M059J (cell line): ENCODE measurements at places on chromosomes 13 and 19.

- DNase-seq = no peak
Measured at GRCh38 chr13:93649496-93649895, 422.9 kb downstream of the GPC6 start.

- DNase-seq = peak; percentile 44
Measured at GRCh38 chr19:11539495-11540365, 1.1 kb downstream of the CNN1 start.

DNA sequence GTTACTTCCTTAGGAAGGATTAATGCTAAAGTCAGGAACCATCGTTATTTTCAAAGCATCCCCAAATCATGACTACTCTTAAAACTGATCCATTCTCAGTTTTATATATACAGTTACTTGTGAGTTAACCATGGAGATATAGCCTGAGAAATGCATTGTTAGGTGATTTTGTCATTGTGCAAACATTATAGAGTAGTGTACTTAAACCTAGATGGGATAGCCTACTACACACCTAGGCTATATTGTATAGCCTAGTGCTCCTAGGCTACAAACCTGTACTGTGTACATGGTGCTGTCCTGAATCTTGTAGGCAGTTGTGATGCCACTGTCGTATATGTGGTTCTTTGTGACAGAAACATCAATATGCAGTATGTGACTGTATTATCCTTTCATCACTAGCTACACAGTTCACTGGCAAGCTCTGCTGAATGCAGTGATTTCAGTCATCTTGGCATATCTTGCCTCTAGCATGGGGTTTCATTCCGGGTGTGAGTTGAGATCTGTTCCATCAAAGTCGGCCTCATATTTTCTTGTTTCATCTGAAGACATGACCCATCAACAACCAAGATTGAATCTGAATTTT is 45.3 kb downstream of the CDK8 start:
- no peak for DNase-seq

DNA sequence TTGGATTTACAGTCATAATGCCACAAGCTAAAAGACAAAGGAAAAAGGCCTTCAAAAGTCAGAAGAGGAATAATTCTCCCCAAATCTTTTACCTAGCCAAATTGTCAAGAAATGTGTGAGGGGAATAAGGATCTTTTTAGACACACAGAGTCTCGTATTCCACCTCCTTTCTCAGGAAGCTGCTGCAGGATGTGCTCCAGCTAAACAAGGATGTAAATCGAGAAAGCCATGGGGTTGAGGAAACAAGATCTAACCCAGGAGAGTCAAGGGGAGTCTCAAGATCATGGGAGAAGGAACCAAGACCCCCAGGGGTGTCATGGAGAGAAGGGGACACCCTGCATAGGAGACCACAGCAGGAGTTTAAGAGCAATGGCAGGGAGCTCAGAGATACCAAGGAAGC is 147.4 kb downstream of the KDM4B start:
- no peak for DNase-seq

DNA sequence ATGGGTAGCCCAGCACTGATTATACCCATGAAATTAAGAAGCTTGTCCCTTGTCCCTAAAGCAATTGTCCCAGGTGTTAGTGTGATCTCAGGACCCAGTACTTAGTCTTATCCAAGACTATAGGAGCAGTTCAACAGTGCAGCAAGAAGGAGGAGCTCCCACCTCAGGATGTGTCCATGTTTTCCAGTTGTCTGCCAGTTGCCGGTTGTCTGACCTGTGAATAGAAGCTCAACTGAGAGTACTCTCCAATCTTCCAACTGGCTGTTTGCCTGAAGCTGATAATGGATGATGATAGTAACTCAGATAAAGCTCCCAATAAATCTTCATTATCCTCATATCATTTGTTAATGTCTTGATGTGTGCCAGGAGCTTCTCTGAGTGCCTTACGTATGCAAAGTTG is 107.2 kb upstream of the HTR2A start:
- DNase-seq = peak; percentile 24

- no peak for DNase-seq
Measured at GRCh38 chr19:35223084-35223790, 5.3 kb downstream of the FAM187B start.

DNA sequence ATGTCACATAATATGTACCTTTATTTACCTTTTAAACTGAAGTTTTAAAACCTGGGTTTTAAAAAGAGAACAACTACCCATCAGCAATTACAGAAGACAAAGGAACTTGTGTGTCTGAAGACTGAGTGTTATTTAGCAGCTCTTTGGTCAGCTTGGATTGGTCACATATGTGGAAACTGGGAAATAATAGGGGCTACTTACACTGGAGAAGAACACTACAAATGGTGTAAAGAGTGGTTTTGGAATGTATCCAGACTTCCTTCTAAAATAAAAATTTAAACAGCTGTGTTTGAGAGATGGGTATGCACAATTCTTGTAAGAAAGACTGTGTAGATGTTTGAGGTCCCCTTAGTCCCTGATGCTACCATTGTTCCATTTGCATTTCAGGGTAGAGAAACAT is 13.3 kb downstream of the TNFRSF19 start:
- DNase-seq = no peak

GRCh38 chr13:113754691-113755090 is 4.3 kb upstream of the TMEM255B start:
- no peak for DNase-seq

DNA sequence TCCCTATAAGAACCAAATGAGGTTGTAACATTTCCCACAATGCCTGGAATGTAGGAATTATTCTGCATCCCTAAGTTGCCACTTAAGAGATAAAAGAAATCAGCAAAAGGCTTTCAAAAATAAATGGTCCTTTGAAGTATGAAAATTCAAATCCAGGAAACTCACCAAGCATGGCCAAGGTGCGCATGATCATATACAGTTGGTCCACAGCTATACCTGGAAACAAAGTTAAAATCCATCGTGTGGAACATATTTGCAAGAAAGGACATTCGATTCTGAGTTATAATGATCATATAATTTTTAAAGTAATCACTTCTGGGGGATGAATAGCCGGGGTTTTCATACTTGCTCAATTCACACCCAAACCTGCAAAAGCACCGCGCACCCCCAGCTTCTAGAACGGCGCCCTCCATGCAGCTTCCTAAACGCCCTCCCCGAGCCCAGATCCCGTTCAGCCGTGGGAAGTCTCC is 525 bp downstream of the CARS2 start:
- DNase-seq = no peak

DNA sequence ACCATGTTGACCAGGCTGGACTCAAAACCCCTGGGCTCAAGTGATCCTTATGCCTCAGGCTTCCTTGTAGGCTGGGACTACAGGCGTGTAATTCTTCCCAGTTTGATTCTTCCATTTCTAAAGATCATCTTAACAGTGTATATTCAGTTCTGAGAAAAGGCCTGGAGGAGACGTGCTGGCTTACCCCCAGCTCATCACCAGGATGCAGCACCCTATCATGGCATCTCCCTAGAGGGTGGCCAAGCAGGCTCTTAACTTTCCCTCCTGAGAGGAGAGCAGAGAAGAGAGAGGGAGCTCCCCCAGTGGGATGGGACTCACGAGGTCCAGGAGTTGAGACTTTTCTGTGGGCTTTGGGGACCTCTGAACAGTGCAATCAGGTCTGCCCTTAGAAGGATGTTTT is 2.1 kb upstream of the TUBA3C start:
- no peak for DNase-seq

- no peak for DNase-seq
Measured at GRCh38 chr13:65336087-65336749, 1893.9 kb downstream of the PCDH9 start.

DNA sequence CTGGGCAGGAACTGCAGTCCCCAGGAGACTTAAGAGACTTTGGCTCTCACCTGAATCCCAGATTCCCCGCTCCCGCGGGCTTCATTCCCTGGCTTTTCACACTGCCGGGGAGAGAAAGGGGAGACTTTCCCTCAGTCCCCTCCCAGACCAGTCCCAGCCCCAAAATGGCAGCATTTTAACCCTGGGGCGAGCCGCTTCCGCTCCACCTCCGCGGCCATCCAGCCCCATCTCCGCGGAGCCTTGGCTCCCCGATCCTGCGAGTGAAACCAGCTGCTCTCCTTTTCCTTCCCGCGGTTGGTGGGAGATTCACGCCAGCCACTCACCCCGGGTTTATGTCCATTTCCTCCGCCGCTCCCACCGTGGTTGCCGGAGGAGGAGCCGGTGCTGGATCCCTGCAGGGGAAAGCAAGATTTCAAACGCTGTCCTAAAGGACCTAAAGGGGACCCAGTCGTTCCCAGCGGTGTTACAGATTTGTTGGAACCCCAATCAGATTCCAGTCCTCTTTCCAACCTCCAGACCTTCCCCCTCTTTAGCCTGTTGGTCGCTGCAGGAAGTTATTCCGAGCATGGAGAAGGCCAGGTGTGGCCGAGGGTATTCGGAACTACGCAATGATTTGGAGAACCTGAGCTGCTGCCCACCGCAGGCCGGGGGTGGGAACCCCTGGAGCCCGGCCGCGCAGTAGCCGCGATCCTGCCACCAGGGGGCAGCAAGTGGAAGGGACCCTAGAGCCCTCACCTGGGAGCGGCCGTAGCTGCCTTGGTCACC is 3.4 kb downstream of the DMKN start:
- peak; percentile 58 for DNase-seq

GRCh38 chr13:110177790-110178189 is 129.2 kb downstream of the COL4A1 start:
- no peak for DNase-seq

- DNase-seq = no peak
Measured at GRCh38 chr19:43774103-43774939, 6.5 kb downstream of the KCNN4 start.

DNA sequence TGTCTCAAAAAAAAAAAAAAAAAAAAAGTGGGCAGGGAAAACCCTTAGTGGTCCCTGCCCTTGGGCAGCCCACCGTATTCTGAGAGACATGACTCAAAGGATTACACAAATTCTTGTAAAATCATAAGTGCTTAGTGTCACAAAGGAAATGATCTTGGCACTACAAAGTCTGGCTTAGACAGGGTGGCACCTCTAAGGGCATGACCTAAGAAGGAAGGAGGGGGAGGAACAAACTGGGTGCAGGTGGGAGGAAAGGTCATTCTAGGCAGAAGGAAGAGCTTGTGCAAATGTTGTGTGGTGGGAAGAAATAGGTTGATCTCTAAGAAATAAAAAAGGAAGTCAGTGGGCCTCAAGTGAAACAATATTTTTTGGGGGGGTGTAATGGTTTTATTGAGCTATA is 10.4 kb downstream of the PNPLA6 start:
- no peak for DNase-seq

DNA sequence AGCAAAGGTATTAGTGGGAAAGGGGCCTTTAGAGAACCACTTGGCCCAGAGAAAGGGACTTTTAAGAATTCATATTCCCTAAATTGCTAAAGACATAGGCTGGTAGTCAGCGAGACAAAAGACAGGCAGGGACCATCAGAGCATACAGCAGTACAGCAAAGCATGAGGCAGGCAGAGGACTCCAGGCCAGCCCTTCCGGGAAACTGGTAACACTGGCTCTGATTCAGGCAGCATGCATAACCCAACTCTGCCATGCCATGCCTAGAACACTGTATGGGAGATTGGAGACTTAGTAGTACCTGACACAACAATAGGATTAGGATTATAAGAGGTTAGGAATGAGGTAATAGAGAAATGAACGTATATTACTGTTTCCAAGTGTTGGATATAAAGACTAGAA is 34.9 kb downstream of the CAB39L start:
- no peak for DNase-seq

DNA sequence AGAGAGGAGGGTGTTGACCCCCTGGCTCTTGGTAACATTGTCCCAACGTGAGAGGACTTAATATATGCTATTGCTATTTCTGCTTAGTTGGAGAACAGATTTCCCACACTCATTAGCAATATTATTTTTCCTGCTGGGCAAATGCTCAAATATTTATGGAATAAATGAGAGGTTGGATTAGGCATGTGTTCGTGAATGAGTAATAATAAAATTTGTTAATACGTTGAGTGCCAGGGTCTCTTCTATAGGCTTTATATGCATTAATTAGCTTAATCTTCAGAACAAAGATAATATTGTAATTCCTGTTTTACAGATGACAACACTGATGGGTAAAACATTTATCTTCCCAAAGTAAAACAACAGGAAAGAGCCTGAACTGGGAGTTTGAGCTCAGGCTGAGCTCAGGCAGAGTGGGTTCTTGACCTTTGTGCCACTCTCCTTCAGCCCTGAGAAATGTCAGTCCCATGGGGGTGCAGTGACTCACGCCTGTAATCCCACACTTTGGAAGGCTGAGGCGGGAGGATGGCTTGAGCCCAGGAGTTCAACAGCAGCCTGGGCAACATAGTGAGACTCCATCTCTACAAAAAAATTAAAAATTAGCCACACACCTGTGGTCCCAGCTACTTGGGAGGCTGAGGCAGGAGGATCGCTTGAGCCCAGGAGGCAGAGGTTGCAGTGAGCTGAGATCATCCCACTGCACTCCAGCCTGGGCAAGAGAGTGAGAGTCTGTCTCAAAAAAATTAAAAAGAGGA is 1.2 kb downstream of the ZNF233 start:
- DNase-seq = peak; percentile 20

DNA sequence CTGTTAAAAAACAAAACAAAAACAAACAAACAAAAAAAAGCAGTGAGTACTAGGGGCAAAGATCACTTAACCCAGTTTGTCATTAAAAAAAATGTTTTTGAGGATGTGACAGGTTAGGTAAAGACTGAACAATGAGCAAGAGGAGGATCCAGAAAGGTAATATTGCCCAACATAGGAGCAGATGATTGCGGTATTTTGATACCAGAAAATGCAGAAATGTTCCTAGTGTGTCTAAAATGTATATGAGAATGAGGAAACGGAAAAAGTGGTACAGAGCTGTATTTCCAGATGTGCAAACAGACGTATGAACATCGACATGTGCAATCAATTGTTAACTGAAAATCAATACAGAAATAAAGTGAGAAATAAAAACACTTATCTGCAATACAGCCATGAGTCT is 4.9 kb upstream of the LILRA4 start:
- DNase-seq = no peak

DNA sequence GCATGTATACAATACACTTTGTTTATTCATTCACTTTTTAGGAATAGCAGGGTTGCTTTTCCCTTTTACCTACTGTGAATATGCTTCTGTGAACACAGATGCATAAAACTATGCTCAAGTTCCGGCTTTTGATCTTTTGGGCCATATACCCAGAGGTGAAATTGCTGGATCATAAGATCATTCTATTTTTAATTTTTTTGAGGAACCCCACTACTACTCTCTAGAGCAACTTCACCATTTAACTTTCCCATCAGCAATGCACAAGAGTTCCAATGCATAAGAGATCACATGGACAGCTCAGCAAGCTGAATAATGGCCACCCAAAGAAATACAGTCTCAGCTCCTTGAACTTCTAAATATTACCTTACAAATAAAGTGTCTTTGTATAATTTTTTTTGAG is 17.0 kb upstream of the SIGLEC10 start:
- DNase-seq = no peak

- no peak for DNase-seq
Measured at GRCh38 chr13:100904293-100904976, 229.8 kb upstream of the TMTC4 start.

DNA sequence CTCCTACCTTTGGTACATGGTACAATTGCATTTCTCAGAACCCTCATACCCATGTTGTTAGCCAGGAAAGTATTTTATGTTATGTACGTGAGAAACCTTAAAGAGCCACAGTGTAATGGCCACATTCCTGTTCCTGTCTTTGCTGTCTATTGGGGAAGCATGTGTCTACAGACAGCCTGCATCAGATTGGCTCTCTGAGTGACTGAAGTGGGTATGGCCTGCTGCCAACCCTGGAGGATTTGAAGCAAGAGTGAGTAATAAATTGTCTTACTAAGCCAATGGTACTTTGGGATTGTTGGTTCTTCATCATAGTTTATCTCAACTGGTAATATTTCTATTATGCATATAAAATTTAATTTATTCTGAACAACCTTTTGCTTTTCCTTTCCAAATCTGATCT is 574.1 kb downstream of the LMO7 start:
- peak; percentile 26 for DNase-seq

- no peak for DNase-seq
Measured at GRCh38 chr19:49497047-49497788, 984 bp downstream of the RPS11 start.
